ENCODE measurements at places on chromosomes 16 and 17.

DNA sequence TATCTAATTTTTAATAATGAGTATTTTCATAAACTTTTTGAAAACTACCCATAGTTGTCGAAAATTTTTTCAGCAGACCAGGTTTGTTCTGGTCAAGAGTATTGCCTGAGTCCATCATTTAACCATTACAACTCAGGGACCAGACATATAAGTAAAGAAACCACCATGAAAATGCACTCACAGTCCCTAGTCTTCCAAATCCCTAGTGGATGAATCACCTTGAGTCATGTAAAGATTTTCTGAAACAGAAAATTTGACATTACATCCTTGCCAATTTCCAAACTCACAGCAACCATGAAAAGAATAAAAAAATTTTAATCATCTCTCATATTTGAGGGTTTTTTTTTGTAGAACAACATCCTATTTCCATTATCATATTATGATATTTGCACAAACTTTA lies 1337.5 kb upstream of the CDH8 start:
- H3K27ac ChIP-seq, result no peak overlapping the region
- no peak overlapping the region for H3K4me3 ChIP-seq
- H3K27me3 ChIP-seq, result no peaks in the 10 kb centered on the region
- DNase-seq, result no peak
- H3K36me3 ChIP-seq, result no peaks in the 10 kb centered on the region

DNA sequence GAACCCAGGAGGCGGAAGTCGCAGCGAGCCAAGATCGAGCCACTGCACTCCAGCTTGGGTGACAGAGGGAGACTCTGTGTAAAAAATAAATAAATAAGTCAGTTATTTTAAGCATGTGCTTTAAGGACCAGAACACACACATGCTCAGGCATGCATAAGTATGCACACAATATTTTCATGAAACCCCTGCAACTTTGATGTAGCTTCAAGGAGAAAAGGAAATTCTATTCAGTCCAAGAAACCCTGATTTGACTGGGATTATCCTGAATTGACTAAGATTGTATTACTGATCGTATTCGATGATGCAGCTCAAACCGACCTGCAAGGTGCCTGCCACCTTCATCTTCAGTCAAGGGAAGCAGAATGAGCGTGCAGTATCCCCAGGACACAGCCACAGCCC lies 841 bp downstream of the TEKT5 start:
- peaks cover 14% of the 10 kb centered on the region for H3K27me3 ChIP-seq
- H3K36me3 ChIP-seq, result no peaks in the 10 kb centered on the region
- H3K27ac ChIP-seq, result no peak overlapping the region
- H3K4me1 ChIP-seq, result peaks cover 5% of the 10 kb centered on the region
- no peak overlapping the region for H3K4me3 ChIP-seq
- no peak for DNase-seq

DNA sequence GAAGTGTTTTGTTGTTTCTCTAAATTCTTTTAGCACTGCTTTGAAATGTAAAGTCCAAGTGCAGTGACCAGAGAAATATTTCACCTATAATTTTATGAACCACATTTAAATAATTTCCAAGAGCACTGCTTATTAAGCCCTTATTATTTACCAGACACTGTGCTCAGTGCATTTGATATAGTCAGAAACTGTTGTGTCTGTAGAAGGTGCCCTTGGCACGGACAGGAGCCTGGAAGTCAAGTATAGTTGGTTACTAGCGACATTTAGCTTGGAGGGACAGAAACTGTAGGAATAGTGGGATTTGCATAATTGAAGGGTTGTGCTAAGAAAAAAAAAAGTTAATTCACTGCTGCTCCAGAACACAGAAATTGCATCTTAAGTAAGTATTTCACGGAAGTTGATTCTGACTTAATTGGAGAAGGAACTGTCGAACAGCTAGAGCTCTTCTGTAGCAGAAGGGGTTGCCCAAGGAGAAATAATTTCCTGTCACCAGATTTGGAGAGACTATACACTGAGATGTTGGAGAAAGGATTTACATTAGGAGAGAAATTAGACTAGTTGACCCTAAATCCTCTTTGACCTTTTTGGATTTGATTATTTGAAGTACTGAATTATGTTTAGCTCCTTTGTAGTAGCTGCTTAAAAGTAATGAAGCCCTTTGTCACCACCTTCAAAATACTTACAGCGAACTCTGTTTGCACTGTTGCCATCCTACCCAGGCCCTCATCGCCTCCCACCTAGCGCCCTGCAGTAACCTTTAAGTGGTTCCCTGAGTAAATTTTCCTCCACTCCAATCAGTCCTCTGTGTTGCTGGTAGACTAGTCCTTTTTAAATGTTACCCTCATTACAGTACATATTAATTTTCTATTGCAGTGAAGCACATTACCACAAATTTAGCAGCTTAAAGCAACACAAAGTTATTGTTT lies 25.6 kb downstream of the COX10 start:
- H3K36me3 ChIP-seq, result no peaks in the 10 kb centered on the region
- peaks cover 3% of the 10 kb centered on the region for H3K27me3 ChIP-seq
- no peak overlapping the region for H3K4me3 ChIP-seq

GRCh38 chr17:17573912-17574311 lies 17.6 kb downstream of the PEMT start:
- H3K4me1 ChIP-seq, result peaks cover 26% of the 10 kb centered on the region
- H3K27ac ChIP-seq, result no peak overlapping the region
- no peak overlapping the region for H3K4me3 ChIP-seq
- DNase-seq, result no peak

DNA sequence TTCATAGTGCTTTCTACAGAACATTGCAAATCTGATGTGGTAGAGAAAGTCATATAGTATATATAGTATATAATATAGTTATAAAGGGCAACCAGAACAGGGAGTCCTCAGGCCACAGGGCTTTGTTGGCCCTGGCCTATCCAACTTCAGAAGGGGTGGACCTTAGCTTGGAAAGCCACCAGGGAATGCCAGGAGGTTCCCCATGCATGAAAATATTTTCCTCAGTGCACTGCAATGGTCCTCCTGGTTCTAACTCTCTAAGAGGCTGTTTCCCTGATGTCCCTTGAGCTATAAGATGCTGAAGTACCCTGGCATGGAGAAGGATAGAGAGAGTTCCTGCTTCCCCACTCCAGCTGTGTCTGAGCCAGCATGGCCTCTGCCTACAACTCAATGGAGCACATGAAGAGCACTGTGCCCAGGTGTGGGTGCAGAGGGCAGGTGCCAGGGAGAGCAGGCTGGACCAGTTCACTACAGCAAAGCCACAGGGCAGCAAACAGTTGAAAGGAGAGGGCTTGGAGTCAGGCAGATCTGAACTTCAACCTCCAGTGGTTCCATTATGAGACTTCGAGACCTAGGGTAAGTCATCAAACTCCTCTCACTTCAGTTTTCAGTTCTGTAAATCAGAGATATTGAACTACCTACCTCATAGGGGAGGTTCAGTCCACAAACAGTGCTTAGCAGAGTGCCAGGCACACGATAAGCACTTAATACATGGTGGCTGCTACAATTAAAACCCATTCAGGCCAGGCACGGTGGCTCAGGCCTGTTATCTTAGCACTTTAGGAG lies 183.1 kb downstream of the SALL1 start:
- H3K27ac ChIP-seq, result no peak overlapping the region
- no peak for DNase-seq
- H3K4me3 ChIP-seq, result no peak overlapping the region
- H3K4me1 ChIP-seq, result peaks cover 9% of the 10 kb centered on the region

GRCh38 chr16:72455743-72456659 lies 284.0 kb upstream of the PMFBP1 start:
- no peak overlapping the region for H3K4me3 ChIP-seq
- no peaks in the 10 kb centered on the region for H3K4me1 ChIP-seq
- peaks cover 4% of the 10 kb centered on the region for H3K27me3 ChIP-seq
- H3K36me3 ChIP-seq, result peaks cover 80% of the 10 kb centered on the region

- no peak overlapping the region for H3K4me3 ChIP-seq
- no peak for DNase-seq
- peaks cover 6% of the 10 kb centered on the region for H3K4me1 ChIP-seq
- no peaks in the 10 kb centered on the region for H3K36me3 ChIP-seq
Observed at GRCh38 chr16:80433623-80434022, 107.2 kb upstream of the DYNLRB2 start.

GRCh38 chr17:34758718-34759117 lies 179.3 kb downstream of the TMEM132E start:
- H3K36me3 ChIP-seq, result no peaks in the 10 kb centered on the region
- peaks cover 85% of the 10 kb centered on the region for H3K4me1 ChIP-seq
- peaks cover 44% of the 10 kb centered on the region for H3K27me3 ChIP-seq
- no peak overlapping the region for H3K27ac ChIP-seq
- H3K4me3 ChIP-seq, result no peak overlapping the region

- DNase-seq, result no peak
- H3K27ac ChIP-seq, result peak overlapping the region; percentile 77
- H3K36me3 ChIP-seq, result peaks cover 53% of the 10 kb centered on the region
- no peak overlapping the region for H3K4me3 ChIP-seq
- H3K27me3 ChIP-seq, result no peaks in the 10 kb centered on the region
Observed at GRCh38 chr16:72023962-72024361, 15.4 kb downstream of the DHODH start.

- H3K27ac ChIP-seq, result no peak overlapping the region
- H3K27me3 ChIP-seq, result no peaks in the 10 kb centered on the region
- DNase-seq, result no peak
- H3K36me3 ChIP-seq, result peaks cover 49% of the 10 kb centered on the region
- H3K4me1 ChIP-seq, result peaks cover 20% of the 10 kb centered on the region
Observed at GRCh38 chr17:35006961-35007360, 26.6 kb downstream of the LIG3 start.

Measured in nephron progenitor cell (in vitro differentiated cells).